NCI-H2081 treated with DMSO at 0.1 percent for 48 hours (cell line): ENCODE measurements at places on chromosomes 11 and 22.

- no peak for DNase-seq
Observed at GRCh38 chr22:43620197-43620596, 191.9 kb downstream of the EFCAB6 start.

DNA sequence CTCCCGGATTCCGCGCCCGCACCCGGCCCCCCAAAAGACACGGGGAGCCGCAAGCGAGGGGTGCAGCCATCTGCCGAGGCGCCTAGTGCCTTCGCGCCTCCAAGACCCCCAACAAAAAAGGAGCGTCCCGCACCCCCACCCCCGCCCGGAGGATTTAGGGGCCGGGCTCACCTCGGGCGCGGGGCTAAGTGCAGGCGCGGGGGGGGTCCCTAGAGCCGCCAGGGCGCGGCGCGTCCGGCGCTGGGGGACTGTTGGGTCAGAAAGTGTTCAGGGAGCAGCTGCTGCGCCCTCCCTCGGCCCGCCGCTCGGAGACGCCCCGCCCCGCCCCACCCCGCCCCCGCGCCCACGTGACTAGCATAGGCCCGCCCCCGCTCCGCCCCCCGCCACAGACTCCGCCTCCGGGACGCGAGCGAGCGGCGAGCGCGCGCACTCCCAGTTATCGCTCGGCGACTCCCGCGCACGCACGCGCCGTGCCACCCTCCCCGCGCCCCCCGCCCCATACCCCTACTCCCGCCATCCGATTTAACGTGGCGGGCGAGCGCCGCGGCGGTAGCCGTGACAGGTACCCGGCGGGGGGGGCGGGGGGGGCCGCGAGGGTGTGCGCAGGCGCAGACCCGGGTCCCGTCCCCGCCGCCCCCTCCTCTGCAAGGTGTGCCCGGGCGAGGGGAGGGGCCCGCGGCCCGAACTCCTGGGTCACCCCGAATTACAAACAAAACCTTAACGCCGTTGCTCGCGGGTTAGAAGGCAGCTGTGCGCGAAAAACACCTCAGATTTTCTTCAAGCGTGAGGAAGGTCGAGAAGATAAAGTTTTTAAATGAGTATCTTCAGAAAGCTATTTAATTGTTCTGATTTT, 56.2 kb downstream of the KCNJ4 start:
- peak; percentile 16 for DNase-seq

- no peak for DNase-seq
Observed at GRCh38 chr11:59206635-59207034, 6.1 kb downstream of the MPEG1 start.

DNA sequence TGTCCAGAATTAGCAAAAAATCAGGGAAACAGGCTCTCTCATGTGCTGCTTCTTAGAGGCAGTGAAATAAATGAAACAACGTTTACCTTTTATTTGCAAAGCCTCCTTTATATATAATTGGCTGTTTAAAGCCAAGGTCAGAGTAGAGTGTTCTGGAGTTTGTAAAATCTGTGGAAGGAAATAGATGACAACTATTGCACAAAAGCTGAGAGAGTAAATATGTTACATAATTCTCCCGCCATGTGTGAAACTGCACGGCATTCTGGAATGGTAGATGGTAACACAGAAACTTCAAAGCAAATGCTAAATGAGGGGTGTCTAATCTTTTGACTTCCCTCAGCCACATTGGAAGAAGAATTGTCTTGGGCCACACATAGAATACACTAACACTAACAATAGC, 51.5 kb upstream of the FGF3 start:
- no peak for DNase-seq

GRCh38 chr22:24390576-24390975, 36.8 kb upstream of the ADORA2A start:
- no peak for DNase-seq

DNA sequence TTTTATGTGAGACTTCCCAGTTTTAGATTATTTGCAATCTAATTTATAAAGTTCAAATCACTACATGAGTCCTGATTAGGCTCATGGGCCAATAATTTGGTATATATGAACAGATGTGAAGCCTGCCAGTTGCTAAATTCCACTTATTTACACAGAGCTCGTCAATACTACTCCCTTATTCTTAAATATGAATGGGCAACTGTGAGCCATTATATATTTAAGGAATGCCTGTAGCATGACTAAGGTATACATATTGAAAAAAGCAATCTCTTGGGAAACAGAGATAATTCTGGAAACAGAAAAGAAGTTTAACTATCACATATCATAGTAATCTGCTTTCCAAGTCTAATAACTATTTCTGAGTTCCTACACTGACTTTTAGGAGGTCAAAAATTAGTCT, 27.0 kb downstream of the RBMXL2 start:
- no peak for DNase-seq

DNA sequence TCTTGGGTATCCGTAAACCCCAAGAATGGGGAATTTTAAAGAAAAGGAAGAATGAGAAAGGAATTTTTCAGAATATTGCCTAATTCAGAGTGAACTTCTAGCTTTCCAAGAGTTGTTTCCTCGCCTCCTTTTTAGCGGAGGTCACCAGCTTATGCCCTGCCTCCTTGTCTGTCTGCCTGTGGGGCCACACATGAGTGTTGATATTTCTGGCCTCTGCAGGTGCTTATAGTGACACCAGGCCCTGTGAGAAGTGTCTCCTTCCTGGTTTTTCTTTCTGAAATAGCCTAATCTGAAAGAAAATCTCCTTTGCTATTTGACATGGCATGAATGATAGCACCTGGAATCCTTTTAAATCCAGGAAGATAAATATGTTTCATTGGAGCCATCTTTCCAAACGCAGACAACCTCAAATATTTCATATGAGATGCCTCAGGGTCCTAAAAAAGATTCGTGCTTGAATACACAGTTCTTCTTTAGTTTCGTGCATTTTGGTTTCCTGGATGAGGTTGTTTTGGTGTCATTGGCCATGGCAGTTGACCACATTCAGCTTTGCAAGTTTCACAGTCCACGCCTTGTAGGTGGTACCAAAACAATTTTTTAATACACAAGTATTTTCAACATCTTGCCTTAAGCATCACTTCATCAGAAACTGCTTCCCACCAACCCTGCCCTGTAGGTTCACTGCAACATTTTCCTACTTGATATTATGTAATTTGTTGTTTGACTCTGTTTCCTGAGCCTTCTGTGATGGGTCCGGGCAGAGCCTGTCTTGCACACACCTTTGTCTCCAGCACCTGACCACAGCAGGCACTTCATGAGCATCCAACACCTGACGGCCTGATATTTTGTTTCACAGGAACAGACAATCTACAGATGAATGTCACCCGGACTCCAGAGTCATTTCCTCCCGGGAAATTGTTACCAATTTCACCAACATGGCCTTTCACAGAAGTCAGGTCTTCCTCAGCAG, 159.4 kb downstream of the C11orf91 start:
- DNase-seq = no peak

DNA sequence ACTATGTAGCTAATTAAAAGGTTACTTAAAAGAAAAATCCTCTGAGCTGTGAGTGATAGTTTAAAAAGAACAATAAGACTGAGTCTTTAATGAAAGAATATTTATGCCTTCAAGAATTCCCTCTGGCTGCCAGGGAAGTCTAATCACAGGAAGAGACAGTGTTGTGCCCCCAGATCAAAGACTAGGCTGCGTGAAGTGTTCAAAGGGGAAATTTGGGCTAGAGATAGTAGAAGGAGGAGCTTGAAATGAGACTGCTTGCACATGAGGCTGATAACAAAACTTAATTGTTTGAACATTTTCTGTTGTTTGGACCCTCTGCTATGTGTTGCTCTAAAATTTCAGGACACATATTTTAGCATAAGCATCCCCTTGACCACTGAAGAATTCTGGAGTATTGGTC, 99.7 kb upstream of the MTNR1B start:
- DNase-seq = no peak

DNA sequence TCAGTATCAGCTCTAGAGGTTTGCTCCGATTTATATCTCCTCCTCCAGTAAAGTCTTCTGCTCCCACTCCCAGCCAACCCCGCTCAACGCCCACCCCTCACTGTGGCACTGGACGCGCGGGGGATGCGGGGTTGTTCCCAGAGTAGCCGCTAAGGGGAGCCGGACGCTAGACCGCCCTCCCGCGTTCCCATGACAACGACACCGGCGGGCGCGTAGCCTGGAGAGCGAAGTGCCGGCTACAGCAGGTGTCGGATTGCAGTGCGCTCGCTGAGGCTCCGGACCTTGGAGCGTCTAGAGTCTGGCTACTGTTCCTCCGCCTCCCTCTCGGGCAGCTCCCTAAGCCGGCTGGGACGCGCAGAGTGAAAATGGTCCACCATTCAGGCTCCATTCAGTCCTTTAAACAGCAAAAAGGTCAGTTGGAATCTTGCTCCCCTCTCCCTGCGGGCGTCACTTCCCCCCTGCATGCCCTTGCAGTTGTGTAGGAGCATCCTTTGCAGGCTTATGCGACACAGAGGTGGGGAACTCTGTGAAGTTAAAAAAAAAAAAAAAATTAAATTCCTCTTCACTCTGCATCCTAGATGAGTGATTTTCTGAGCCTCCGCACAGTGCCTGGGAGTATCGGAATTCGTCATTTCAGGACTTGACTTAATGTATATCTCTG, at the start of gene ANO3:
Gene ANO3, plus strand, starts transcription at position 220 of the 661 bp plus-strand sequence. Its CDS starts 146 bp downstream, at position 366.
- DNase-seq = peak; percentile 13

DNA sequence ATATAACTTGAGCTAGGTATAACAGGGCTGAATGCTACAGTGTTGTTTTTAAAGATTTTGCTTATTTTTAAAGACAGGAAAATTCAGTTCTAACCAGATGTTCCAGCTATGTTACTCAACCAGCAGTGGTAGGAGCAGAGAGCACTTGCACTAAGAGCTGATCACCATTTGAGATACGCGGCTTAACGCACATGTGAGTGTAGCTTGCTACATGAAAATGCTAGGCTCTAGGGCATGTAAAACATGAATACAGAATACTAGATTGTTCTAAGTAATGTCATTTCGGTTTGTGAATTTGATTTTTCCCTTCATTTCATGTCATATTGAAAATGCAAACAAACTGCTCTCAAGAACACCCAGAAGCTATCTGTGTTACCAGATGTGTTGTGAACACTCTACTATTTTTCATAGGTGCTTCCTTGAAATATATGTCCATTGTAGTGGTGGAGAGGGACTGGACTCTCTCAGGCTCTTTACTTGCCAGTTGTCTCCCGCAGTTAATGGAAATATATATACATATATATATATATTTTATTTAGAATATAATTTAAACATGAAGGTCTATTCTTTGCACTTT, 10.8 kb upstream of the TECTA start:
- no peak for DNase-seq

- no peak for DNase-seq
Observed at GRCh38 chr11:106424111-106424510, 346.6 kb downstream of the AASDHPPT start.

DNA sequence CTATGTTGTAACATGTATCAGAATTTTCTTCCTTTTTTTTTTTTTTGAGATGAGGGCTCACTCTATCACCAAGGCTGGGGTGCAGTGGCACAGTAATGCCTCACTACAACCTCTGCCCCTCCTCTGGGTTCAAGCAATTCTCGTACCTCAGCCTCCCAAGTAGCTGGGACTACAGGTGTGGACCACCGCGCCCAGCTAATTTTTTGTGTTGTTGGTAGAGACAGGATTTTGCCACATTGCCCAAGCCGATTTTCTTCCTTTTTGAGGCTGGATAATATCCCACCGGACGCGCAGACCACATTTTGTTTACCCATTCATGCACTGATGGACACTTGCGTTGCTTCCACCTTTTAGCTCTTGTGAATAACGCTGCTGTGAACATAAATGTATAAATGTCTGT, 97.0 kb downstream of the BRD1 start:
- no peak for DNase-seq

- DNase-seq = no peak
Observed at GRCh38 chr22:45960477-45961386, 16.2 kb downstream of the WNT7B start.

- DNase-seq = no peak
Observed at GRCh38 chr11:94526645-94527438, 14.6 kb downstream of the C11orf97 start.

GRCh38 chr11:103234974-103235373, 125.7 kb downstream of the DYNC2H1 start:
- DNase-seq = no peak

GRCh38 chr11:13205486-13205885, 72.1 kb upstream of the BMAL1 start:
- DNase-seq = no peak

DNA sequence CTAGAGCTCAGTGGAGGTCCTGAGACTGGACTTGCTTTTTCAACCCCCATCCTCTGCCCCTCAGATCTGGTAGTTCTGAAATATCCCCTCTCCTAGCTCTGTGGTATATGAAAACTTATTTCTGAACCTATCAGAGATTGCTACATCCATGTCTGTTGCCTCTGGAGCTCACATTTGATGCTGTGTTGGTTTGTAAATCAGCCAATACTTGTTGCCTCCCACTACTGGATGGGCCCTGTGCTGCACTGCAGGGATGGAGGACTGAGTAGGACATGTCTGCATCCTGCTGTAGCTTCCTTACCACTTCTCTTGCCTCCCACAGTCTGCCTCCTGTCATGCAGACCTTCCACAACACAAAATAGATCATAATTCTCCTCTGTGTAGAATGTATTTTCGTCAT, 5.2 kb downstream of the OLFML1 start:
- DNase-seq = no peak

- no peak for DNase-seq
Observed at GRCh38 chr22:30865656-30866055, 102.9 kb downstream of the MORC2 start.

- DNase-seq = no peak
Observed at GRCh38 chr22:22184277-22184807, 60.2 kb upstream of the VPREB1 start.

DNA sequence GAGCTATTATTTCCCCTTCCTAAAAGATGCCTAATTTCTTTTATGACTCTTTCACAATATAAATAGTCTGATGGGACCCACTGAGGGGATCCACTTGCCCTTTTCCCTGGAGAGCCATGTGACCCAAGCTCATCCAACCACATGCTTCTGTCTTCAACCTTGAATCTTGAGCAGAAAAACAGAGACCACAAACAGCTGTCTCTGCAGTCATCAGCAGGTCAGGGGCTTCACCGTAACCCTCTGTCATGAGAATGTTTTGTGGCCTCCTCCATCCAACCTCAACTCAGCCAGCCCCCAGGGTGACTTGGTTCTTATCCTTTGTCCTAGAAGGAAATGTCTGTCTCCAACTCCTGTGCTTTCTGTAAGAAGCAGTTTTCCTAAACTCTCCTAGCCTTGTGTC, 129.6 kb upstream of the POU2AF2 start:
- DNase-seq = no peak

DNA sequence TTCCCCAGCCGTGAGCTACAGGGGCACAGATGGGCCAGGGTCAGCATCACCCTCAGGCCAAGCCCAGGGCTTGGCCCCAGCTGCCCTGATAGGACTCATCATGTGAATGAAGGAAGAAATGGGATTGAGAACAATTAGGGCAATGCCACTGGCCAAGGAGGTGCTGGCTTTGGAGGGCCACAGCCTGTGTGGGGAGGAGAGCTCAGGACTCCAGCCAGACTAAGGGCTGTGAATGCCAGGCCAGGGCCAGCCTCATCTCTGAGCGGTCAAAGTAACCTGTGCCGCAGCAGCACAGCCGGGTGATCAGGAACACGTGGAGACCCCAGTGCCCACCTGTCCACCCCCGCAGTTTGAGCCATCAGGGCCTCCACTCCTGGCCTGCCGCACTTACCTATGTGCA, 10.1 kb downstream of the CHID1 start:
- DNase-seq = no peak
